NT2/D1 (cell line): ENCODE measurements at places on chromosomes 12 and 14.

GRCh38 chr12:7096006-7096932 is 4.0 kb upstream of the C1R start:
- no peak for DNase-seq

DNA sequence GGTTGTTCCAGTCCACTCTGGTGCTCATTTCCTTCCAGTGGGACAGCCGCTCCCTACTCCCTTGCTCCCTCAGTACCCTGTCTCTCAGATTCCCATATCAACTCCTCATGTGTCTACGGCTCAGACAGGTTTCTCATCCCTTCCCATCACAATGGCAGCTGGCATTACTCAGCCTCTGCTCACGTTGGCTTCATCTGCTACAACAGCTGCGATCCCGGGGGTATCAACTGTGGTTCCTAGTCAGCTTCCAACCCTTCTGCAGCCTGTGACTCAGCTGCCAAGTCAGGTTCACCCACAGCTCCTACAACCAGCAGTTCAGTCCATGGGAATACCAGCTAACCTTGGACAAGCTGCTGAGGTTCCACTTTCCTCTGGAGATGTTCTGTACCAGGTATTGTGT is 69.9 kb downstream of the RAD52 start:
- DNase-seq = no peak

GRCh38 chr12:19946550-19946949 is 421.8 kb upstream of the PDE3A start:
- DNase-seq = no peak

GRCh38 chr12:132422381-132423043 is 67.4 kb upstream of the FBRSL1 start:
- no peak for DNase-seq

DNA sequence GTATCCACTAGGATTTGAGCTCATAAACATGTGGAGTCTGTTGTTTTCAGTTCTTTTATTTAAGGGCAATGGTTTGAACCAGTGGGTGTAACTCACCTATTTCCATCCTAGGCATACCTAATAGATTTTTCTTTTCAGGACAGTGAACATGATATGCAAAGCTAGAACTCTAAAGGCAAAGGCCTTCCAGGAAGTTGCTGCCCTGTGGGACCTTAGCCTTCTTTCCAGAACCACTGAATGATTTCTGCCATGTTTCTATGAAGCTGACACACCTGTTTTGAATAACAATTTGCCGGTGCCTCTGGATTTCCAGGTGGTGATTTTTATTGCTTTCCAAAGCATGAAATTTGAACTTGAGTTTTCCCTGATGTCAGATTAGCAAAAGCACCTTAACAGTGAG is 372.9 kb upstream of the FAR2 start:
- DNase-seq = no peak

- no peak for DNase-seq
Observed at GRCh38 chr12:68306564-68306963, 25.6 kb downstream of the MDM1 start.

DNA sequence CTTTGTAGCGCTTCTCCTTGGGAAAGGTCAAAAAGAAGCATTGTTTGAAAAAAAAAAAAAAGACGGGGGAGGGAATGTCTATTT is at the start of gene LMO3:
LMO3 (minus strand) TSS at position 46 of the 84 bp plus-strand sequence. CDS start 5,302 bp downstream, outside the sequence.
- DNase-seq = no peak

GRCh38 chr12:47219243-47219642 is 139.5 kb upstream of the AMIGO2 start:
- DNase-seq = no peak

DNA sequence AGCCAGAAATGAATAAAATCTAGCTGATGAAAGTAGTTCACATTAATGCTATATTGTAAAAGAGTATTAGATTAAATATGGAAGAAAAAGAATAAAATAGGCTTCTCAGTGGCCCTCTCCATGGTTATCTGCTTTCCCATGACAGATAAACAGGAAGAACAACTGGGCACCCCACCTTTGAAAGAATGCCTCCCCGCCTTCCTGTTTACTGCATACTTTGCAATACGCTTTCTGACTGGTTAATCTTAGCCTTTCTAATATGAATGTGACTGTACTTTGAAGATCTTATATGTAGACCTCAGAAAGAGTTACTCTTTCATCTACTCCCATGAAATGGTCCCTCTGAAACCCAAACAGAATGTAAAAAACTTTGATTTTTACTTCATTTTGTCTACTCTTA is 34.1 kb upstream of the DAAM1 start:
- DNase-seq = no peak

- no peak for DNase-seq
Observed at GRCh38 chr12:31965090-31965489, 5.9 kb downstream of the RESF1 start.

DNA sequence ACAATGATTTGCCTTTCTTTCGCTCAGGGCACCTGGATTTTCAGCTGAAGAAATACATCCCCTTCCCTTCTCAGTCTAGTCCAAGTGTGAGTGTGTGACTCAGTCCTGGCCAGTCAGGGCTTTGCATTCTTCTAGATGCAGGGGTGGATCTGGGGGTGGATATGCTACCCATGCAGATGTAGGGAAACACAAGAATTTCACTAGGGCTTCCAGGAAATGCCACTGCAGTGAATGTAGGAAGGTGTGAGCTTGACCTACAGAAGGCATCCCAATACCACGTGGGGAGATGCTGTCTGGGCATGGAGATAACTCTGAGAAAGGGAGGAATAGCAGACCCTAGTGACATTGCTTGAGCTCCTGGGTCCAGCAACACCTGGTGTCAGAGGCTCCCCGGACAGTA is 404.2 kb downstream of the GLT1D1 start:
- DNase-seq = no peak

DNA sequence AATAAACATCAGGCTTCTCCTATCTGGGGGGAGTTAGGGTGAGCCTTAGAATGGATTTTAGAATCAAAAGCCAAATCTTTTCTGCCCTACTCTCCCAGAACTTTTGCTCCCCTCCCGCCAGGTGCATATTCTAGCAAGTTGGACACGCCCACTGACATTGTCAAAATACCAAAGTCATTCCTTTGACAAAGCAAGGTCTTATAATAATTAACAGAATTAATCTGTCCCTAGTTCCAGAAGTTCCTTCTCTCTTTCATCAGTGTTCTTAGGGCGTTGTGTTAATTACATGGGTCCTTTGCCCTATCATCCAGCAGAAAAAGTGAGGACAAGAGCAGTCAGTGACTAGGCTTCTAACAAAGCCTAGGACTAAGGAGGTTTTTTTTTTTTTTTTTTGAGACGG is 2.4 kb downstream of the PRR13 start:
- no peak for DNase-seq

GRCh38 chr12:107126796-107127481 is 33.6 kb upstream of the CRY1 start:
- DNase-seq = no peak

GRCh38 chr12:118398940-118399339 is 22.6 kb downstream of the SUDS3 start:
- DNase-seq = no peak

GRCh38 chr12:114347861-114348260 is 58.1 kb downstream of the TBX5 start:
- DNase-seq = no peak

- no peak for DNase-seq
Observed at GRCh38 chr12:66755727-66756395, 77.0 kb upstream of the GRIP1 start.

DNA sequence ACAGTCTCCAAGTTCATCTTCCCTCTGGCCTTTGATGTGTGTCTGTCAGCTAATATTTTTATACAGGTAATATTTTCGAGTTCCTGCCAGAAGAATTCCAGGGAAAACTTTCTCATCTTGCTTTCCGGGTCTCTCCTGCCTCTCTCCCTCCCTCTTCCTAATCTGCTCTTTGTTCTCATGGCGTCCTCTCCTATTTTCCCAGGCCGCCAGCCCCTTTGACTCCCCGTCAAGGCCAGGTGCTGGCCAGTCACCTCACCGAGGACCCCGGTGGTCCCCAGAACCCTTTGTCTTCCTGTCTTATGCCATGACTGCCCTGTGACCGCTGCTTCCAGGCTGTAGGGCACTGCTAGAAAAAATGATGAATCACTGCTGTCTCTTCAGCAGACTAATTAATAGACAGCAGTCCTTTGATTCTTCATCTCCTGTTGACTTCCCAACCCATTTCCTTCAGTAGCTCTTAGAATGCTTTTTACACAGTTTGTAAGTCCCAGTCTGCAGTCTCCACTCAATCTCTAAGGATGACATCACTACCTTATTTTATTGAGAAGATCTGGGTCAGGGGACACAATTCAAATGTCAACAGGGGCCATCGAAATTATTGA is 40.7 kb downstream of the PPFIBP1 start:
- no peak for DNase-seq

DNA sequence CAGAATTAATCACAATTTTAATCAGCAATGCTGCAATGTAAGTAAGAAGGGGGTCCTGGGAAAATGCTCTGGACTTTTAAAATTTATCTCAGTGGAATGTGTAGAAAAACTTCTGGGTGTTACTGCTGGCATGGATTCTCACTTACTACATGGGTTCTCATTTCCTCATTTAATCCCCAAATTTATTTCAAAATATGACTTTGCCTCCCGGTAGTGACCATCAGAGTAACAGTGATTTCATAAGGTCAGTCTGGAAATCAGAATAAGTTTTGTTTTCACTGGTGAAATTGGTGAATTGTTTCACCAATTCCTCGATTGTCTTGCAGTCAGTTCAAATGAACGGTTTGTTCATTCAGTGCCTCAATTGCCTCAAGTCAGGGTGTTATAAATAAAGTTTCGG is 22.3 kb upstream of the DDHD1 start:
- DNase-seq = no peak

DNA sequence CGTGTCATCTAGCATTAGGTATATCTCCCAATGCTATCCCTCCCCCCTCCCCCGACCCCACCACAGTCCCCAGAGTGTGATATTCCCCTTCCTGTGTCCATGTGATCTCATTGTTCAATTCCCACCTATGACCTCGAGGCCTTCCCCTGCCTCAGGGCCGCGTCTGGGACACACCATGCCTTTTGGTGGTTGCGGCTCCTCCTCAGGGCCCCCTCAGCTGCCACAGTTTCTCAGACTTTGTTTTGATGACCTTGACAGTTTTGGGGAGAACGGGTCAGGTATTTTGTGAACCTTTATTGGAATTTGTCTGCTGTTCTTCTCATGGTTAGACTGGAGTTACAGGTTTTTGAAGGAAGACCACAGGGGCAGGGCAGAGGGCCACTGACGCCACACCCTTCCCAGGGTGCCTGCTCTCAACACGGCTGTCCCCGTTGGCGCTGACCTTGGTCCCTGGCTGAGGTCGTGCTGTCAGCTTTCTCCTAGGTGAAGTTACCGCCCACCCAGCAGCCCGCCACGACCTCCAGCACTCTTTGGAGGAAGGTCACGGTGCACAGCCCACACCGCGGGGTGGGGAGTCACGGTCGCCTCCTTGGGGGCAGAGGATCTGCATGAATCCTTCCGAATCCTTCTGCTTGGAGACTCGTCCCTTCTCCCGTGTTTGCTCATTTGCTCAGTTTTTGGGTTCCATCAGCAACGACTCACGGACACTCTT is 130.5 kb downstream of the KIF26A start:
- DNase-seq = no peak

- no peak for DNase-seq
Observed at GRCh38 chr12:58596381-58596780, 323.9 kb downstream of the LRIG3 start.

- DNase-seq = no peak
Observed at GRCh38 chr12:100808777-100809176, 14.2 kb downstream of the ANO4 start.
